Bone marrow (tissue), 2 donors: ENCODE measurements at places on chromosomes 7 and 10.

GRCh38 chr10:130140425-130140824, 4.2 kb downstream of the GLRX3 start:
- DNase-seq = no peak

DNA sequence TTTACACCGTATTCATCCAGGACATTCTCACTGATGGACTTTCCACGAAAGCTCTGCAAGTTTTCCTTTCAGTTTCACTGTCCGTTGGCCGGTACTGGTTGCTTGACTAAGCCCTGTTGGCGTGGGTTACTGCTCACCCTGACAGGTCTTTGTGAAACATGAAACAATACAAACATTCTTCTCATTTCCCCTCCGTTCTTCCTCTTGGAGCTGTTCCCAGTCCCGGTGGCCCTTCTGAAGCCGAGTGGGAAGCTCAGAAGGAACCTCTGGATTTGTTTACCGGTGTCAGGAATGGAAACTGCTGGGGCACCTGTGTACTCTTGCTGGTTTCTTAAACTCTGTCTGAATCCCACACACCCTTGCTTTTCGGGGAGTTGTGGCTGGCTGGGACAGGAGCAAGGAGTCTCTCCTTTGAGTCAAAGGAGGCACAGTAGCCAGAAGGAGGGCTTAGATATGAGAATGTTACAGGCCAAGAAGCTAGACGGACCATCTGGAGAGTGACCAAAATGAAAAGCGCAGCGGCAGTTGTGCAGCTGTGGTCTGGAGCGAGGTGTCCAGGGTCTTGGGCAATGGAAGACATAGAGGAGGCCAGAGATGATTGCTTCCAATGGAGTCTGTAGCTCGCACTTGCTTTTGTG, 45.7 kb downstream of the LYZL2 start:
- DNase-seq = no peak

- no peak for DNase-seq
These were observed 25.7 kb upstream of the ENTPD1 start for GRCh38 chr10:95730233-95730632.

- DNase-seq = no peak
These were observed 65.3 kb upstream of the WAC start for GRCh38 chr10:28467615-28468014.

- DNase-seq = no peak
These were observed 1027.8 kb upstream of the LRRTM3 start for GRCh38 chr10:65898055-65898454.

GRCh38 chr10:51832652-51833383, 133.4 kb upstream of the CSTF2T start:
- no peak for DNase-seq

DNA sequence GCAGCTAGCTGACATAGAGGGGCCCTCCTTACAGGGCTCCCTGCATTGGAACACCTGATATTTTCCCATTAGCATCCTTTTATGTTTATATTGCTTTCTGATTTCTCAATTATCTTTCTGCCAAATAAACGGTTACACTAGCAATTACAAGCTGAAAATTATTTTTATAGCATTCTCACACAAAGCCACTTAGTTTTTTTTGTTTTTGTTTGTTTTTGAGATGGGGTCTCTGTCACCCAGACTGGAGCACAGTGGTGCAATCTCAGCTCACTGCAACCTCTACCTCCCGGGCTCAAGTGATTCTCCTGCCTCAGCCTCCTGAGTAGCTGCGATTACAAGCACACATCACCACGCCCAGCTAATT, 9.9 kb upstream of the ZC3HAV1 start:
- DNase-seq = no peak

DNA sequence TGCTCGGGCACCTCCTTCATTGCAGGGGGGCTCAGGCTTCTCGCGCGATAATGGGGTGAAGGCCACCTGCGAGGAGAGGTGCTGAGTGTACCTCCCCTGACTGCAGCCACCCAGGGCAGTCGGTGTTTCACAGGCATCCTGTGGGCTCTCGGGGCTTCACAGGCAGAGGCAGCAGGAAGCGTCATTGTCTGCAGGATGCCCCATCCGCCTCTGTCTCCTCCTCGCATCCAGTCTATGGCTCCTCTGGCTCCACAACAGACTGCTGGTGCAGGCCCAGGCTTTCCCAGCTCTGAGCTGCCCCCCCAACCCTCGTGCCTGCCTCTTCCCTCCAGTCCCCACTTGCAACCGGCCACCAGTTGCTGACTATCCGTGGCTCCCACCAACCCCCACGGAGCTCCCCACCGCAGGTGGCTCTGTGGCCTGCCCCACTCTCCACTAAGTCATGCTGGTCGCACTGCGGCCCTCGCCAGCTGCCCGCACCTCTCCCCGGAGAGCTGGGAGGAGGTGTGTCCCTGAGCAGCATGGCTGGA, 36.5 kb downstream of the CAMK2B start:
- no peak for DNase-seq

GRCh38 chr7:6571160-6571779, 6.0 kb upstream of the ZDHHC4 start:
- DNase-seq = no peak

DNA sequence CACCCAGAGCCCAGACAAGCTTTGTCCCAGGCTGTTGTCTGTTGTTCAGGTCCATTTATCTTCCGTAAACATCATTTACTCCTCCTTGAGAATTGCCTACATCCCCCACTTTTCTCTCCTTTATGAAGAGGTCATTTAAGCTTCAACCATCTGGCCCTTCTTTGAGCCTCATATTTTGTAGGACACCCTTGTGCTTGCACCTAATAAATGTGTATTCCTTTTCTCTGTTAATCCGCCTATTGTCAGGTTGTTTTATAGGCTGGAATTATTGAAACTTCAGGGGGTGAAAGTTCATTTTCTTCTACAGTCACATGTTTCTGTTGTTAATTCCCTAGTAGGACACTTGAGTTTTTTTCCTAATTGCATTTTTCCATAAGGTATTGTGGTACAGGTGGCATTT, 19.6 kb upstream of the CTTNBP2 start:
- DNase-seq = no peak

DNA sequence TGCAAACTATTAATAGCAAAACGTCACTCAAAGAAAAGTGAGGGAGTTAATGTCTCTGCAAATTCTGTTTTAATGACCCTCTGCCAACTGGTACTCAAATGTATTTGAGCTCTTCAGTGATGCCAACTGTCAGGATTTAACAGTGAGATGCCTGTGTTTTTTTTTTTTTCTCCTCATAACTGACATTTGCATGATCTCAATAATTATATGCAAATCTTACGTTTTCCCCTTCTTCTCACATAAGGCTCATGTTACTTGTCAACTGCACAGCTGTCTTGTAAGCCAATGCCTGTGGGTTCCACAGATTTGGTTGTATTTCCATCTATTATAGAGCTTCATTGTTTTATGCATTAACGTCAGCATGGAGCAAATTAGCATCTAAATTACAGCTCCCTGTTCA, 38.2 kb downstream of the PPP1R3A start:
- DNase-seq = no peak

DNA sequence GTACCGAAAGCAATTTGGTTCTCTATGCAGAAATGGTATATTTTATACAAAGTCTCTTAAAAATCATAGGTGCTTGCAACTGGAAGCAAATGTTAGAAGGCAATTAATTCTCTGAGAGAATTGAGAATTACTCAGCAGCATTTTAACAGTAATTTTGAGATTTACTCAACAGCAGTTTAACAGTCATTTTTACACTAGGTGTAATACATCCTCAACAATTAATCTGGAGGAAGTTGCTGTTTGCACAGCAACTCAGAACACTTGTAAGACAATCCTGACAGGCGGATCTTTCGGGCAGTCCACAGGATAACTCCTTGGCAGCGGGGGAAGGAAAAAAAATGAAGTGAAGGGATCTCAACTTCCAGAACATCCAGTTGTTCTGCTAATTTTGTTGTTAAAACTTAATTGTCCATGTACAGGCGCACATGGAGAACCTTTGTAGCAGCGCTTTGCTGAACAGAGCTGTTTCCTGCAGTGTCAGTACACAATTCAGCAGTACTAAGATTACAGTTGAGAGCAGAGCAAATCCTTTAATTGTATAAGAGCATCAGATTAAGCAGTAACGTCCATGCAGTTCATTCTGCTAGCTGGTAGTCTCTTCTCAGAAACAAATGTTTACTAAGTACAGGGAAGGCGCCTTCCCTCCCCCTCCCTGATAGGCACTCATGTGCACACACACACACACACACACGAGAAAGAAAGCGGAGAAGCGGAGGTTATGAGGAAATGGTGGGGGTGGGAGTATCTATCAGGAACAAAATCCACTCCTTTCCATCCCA, 43.8 kb downstream of the ENO4 start:
- DNase-seq = no peak

- no peak for DNase-seq
These were observed 79.1 kb downstream of the VTI1A start for GRCh38 chr10:112526139-112526538.

GRCh38 chr7:108628678-108629077, 59.0 kb downstream of the DNAJB9 start:
- no peak for DNase-seq

- DNase-seq = no peak
These were observed 23.3 kb upstream of the ZNF273 start for GRCh38 chr7:64879800-64880199.

GRCh38 chr7:24192053-24192452, 91.9 kb upstream of the NPY start:
- no peak for DNase-seq

GRCh38 chr10:86388119-86388704, 21.6 kb upstream of the GRID1 start:
- no peak for DNase-seq

- no peak for DNase-seq
These were observed 58.3 kb upstream of the FAM20C start for GRCh38 chr7:134029-134428.

DNA sequence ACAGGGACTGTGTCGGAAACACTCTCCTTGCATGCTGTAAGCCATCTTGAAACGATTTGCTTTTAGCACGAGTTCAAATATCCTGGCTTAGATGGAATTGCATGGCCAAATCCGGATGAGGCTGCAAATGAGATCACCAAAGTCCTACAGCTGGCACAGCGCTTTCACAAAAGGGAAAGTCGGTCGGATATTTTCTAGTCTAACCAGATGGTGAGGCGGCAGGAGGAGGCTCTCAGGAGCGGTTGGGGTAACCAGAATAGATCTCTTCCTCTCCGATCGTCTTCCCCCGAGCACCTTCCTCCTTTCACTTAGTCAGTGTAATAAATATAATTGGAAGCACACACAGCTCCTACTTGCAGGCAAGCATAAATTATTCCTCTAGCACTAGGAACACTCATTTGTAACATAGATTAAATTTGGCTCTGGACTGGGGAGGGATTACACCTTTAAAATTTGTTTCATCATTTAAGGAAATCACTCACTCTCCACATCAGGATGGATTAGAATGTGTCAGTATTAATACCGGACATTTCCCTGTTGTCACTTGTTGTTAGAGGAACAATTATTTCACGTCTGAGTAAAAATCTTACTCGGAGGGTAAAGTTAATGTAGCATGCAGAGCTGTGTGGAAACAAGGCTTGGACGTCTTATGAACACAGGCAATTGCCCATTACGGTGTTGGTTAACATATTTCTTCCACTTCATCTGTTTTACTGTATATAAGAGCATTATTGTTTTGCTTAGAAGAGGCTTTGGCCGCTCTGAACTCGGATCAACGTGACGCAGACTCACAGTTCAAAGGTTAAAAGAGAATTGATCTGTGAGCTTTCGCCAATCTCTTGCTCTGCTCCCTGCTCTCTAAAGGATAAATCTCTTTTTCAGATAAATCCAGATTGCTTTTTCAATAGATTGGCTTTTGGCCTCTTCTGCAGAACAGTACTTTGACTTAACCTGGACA, 857.9 kb downstream of the TYW1 start:
- DNase-seq = no peak

- no peak for DNase-seq
These were observed 4.5 kb downstream of the PSTK start for GRCh38 chr10:122984708-122985107.

DNA sequence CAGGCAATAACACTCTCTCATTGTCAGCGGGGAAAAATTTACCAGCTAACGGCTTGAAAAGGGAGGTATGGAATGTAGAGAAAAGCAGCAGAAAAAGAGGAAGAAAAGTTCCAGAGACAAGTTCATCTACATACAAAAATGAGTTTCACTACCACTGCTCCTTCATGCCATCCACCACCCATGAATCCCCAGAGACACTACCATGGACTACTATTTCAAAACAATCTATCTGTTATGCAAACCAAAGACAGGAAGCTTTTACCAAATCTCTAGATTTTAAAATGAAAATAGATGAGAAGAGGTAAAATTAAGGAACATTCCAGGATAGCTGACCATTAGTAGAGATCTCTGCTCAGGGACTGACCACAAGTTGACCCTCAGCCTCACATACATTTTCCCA, 189.0 kb upstream of the GRM3 start:
- no peak for DNase-seq

DNA sequence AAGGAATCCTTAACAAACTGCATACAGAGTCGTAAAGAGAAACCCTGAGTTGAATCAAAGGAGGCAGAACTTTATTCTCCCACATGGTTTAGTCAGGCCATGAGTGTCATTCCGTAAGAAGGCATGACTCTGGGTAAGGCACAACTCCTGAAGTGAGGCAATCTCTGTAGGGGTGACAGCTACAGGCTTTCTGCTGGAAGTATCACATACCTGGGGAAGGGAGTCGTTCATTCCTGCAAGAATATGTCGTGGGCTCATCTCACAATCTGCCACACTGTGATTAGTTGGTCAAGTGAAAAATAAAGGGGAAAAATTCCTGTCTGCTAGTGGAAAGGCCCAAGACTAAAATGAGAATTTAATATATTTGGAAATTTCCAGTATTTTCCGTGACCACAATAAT, 392.6 kb downstream of the POM121L12 start:
- DNase-seq = no peak
